H1 (cell line): ENCODE measurements at places on chromosomes 2 and 18. TPM values are rescaled to one million over a fixed set of nuclear protein-coding genes. Genes with fewer than 3 reads are reported as not detected.

GRCh38 chr2:54429054-54429453 is 27.1 kb upstream of the SPTBN1 start:
- DNase-seq, result no peak

DNA sequence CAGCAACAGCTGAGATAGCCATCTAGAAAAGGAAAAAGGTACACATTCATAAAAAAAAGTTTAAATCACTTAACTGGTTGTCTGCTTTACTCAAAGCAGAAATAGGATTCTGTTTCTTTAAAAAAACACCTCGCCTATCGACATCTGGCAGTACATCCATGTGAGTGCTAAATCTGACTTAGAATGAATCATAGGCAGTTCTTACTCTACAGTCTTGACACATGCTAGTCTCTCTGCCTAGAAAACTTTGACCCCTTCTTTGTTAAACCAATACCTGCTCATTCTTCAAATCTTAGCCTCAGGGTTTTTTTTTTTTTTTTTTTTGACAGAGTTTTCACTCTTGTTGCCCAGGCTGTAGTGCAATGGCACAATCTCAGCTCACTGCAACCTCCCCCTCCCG is 37.1 kb upstream of the GPR75 start:
- no peak for DNase-seq

DNA sequence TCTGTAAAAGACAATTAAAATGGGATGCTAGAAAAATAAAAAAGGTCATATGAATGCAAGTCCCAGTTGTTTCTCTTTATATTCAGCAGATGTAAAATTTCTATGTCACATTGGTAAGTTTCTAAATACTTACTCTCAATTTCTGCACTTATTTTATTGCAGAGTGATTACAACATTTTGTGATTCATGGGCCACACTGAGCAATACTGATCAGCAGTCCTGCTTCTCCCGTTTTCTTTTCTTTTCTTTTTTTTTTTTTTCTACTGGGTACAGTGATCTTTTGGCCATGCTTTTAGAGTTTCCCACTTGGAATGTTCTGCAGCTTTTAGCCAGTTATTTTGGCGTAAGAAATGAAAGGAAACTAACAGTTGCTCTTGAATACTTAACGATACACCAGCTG is 38.8 kb downstream of the LIMS1 start:
- DNase-seq, result no peak

The C2orf78 gene
- 0.88 and 0.89 TPM in 2 replicates for polyA plus RNA-seq

The POTEJ gene
- polyA plus RNA-seq, result 0.08 TPM in 1 of 2 replicates, not detected in the other

The GRHL1 gene
- polyA plus RNA-seq, result 1.3 and 1.6 TPM in 2 replicates

The FEV gene
- polyA plus RNA-seq, result not detected in 2 replicates

The SAG gene
- polyA plus RNA-seq, result not detected in 2 replicates

DNA sequence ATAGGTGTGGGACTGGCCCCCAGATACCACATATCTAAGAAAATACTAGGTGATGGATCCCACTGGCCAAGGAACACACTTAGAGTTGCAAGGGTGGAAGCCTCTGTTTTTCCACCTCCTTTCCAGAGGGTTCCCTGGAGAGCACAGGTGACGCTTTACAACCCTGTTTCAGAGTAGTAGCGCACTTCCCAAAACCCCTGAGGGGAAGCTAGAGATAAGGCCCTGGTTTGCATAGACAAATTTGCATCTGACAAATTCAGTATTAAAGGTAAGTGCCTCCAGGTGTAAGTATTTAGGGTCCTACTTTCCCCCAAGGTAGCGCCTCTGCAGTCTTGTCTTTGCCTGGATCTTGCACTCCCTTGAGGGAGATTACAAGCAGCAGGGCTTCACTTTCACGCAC is 474 bp upstream of the CERKL start:
- peak; percentile 49 for DNase-seq

The STK11IP gene
- polyA plus RNA-seq, result 18.5 and 26.5 TPM in 2 replicates

DNA sequence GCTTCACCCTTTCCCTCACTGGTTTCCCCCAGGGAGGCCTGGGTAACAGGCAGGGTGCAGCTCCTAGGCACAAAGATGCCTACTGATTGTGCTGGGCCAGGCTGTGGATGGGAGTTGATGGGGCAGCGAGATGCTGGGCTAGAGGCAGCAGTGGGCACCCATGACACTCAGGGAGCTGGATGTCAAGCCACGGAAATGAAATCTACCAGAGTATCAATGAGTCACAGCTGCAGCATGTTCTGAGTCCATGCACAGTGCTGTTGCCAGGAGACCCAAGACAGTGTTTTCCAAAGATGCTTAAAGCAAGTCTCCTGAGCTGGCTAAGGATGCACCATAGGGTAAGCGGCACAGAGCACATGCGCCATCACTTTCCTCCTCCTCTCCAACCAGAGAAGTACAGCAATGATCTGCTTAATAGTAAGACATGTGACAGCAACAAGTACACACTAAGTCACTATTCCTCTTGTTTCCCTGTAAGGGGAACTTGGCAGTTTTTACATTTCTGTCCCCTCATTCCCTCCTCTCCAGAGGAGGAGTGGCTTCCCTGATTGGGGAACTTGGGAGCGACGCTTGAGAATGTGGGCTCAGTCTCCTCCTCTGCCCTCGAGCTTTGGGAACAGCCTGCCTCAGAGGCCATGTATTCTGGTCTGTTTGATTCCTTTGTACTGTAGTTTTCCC is 57.2 kb downstream of the CDC42EP3 start:
- no peak for DNase-seq

DNA sequence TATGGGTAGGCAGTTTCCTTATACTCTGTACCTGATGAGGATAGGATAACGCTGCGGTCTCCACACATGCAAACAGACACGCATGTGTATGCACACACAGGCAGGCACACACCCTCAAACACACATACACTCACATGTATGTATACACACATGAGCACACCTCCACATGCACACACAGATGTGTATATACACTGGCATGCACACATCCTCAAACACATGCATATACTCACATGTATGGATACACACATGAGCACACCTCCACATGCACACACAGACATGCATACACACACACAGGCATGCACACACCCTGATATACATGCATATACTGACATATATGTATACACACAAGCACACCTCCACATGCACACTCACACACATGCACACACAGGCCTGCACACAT is 267.8 kb upstream of the HDAC4 start:
- DNase-seq, result no peak

DNA sequence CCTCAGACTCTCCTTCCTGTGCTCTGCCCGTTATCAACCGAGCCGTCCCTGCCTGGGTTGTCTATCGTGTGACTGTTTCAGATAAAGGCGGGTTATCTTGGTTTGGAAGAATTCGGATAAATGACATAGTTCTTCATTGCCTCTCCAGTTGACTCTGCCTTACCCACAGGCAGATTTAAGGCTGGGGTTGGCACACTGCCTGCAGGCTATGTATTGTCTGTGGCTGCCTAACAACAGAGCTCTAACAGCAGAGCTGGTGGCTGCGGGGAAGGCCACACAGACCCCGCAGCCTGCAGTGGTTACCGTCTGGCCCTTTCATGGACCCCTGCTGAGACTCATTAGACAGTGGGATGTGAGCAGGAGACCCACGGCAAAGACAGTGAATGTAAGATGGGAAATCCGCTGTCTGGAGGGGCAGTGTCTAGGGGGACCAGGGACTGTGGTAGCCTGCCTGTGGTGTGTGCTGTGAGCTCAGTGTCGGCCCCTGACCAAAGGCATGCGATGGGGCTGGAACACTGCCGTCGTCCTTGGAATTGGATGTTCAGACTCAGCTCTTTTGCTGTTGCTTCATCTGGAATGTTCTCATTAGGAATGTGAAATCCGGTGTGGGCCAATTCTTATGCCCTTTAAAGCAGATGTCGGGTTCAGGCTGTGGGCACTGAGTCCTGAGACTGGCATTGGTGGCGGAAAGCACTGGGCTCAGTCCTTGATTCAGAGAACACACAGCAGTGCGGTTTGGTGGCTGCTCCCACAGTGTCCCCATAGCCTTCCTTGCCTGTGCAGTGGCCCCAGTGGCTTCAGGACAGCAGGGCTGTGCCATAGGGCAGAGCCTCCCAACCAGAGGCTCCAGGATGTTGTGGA is 44.5 kb downstream of the SH3RF3 start:
- no peak for DNase-seq

- no peak for DNase-seq
These were observed 259.8 kb upstream of the HDAC4 start for GRCh38 chr2:239660390-239661230.

DNA sequence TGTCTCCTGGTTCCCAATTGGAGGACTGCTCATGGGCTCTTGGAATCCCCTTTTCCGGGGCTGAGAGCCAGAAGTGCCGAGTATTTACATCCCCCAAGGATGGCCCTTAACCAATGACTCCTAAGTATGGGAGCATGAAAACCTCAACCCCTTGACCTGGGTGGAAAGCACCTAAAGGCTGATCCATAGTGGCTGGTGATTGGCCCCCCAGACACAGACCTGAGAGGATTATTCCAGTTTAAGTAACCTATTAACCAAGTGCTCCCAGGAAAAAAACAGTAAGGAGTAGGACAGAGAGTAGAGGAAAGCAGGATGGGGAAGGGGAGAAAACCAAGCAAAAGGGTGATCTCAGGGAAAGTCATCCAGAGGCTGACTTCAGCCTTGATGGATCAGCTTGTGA is 206.1 kb upstream of the RND3 start:
- DNase-seq, result no peak

DNA sequence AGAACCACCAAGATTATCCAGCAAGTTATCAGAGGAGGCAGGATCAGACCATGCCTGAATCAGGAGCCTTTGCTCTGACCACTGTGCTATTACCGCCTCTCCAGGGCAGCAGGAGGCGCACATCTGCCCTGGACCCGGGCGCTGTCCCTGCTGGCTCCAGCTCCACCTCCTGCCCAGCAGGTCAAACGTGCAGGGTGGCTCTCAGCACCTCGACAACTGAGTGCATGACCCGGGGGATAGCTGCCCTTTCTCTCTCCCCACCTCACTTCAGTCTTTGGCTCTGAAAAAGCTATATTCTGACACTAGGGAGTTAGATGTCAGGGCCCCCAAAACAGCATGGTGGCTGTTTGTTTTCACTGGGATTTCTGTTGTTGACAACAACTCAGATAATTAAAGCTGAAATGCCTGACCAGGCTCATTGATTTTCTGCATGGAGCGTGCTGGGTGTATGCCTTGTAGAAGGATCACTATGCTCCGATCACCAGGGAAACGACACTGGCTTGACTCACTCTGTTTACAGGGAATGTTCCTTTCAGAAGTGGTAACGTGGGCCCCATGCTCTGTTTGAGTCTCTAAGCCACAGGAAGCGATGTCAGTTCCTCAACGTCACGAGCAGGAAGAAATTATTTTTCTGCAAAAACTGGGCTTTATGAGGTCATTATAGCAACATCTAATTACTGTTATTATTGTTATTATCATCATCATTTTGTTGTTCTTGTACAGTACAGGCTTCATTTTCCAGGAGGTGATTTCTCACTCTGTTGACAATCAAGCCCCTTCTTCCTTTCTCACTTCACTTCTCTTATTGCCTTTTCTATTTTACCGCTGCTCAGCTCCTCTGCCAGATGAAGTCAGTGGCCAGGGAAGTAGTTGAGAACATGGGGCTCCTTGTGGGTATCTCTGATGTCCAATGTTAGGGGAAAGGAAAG is 125.6 kb downstream of the PLB1 start:
- no peak for DNase-seq

- DNase-seq, result no peak
These were observed 14.5 kb upstream of the ZBTB14 start for GRCh38 chr18:5309888-5310470.

The GCG gene
- polyA plus RNA-seq, result not detected in 2 replicates

DNA sequence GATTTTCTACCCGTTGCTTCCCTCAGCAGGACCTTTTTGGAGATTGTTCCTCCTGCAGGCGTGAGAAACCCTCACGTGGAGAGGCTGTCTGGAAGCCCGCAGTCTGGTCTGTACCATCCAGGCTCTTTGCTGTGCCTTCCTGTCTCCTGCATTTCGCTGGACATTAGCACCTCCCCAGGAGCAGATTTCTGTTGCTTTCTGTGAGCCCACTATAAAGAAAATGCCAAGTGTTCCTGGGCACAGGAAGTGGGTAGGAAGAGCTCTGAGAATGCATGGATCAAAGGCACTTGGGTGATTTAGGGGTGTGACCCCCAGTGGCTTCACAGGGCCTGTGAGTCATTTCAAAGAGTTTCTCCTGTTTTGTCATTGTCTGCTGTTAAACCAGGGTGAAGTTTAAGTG is 27.3 kb downstream of the SPTBN1 start:
- no peak for DNase-seq

The RFTN2 gene
- 0.42 and 2.3 TPM in 2 replicates for polyA plus RNA-seq

GRCh38 chr2:143128681-143129580 is at the start of gene ARHGAP15:
Gene ARHGAP15, plus strand, starts transcription at chr2:143129419.
- no peak for DNase-seq

The NCKAP5 gene
- 0.13 and 0.27 TPM in 2 replicates for polyA plus RNA-seq

DNA sequence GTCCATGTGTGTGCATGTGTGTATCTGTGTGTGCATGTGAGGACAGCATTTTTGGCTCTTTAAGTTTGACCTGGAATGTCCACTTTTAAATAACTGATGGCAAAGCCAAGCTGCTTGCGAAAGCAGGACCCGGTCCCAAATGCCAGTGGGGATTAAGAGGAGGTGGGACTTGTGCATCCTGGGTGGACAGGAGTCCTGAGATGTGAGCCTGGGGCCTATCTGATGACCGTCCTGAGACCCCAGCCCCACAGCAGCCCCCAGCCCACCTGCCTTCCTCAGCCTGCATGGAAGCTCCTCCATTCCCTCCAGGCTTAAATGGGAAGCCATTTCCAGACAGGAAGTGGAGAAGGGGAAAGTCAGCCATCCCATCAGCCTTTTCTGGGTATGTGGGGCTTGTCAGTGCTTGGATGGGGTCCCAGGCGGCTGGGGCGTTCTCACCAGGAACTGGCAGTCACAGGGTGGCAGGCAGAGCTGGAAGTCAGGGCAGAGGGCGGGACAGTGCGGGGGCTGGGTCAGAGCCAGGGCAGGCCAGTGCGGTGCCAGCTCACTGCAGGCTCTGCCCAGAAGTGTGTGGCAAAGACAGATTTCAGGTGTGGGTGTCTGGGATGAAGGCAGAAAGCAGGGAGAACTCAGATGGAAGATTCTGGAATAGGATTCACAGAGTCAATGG is 117.8 kb downstream of the ACKR3 start:
- DNase-seq, result no peak

DNA sequence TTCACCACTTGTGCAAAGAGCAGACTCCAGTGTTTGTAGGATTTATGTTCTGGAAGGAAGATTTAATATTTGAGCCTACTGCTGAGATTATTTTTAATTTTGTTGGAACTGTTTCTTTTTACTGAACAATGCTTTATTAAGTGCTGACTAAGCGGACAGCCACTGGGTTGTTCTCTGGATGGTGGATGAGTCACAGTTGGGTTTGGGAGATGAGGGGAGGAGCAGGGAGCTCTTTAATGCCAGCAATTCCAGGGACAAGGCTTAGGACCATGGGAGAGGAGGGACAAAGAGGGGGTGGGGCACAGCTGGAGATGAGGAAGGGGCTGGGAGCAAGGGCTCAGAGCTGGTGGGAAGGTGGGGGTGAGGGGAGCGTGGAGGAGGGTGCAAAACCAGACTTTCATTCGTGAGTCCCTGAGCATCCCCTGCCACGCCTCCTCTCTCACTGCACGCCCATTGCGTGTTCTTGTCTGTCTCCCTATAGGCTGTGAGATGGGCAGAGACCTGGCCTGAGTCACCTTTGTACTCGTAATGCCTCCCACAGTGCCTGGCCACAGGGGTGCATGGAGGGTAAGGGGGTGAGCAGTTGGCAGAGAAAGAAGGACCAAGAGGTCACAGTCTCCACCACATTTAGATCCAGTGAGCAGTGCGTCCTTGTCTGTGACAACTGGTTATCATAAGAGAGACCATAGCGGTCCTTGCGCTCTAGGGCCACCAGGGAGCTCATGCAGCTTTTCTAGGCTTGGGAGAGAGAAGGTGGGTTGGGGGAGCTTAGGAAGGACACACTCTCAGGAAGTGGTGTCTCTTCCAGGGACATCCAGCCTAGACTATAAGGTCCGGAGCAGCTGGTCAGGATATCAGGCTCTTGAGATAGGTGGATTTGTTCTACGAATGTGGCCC is 18.4 kb downstream of the SLC4A3 start:
- DNase-seq, result peak; percentile 46

GRCh38 chr2:111049792-111050640 is 70.7 kb upstream of the BCL2L11 start:
- no peak for DNase-seq
